ENCODE measurements at places on chromosomes 16 and 17.

DNA sequence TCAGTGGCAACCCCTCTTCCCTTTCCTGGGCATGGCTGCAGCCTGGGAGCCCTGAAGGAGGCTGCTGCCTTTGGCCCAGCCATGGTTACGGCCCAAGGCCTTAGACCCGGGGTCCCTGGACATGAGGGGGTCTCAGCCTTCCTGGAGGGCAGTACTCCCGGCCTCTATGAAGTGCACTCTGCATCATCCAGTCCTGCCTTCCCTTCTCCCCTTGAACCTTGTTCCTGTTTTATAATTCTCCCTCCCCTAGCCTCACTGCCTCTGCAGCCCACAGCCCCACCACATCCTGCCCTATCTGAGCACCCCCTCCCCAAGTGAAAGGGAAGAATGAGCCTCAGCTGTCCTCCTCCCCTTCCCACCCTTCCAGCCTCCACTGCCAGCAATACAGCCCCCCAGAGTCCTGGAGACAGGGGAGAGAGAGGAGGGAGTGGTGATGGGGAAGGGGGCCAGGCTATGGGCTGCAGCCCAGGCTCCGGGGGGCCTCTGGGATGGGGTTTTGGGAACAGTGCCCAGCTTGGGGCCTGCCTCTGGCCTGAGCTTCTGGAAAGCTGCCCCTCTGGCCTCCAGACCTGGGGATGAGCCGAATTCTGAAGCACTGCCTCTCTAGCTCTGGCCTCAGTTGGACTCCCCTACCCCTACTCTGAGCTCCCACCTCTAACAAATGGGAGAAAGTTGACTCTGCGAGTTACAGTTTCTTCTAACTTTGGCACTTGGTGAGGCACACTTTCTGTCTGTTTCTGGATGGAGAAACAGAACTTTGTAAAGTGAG is 7.6 kb downstream of the CCR7 start:
- no peak for DNase-seq

DNA sequence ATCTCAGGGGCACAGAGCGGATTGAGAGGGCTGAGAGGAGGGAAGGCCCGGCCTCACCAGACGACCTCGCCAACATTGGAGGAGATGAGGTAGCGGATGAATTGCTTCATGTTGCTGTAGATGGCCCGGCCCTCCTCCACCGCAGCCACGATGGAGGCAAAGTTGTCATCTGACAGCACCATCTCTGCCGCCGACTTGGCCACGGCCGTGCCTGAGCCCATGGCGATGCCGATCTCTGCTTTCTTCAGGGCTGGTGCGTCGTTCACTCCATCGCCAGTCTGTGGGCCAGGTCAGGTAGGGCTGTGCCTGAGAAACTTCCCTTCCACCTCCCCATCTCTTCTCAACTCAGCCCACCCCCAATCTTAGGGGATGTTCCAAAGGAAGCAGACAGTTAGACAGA is 21.1 kb upstream of the P2RX1 start:
- no peak for DNase-seq

- DNase-seq = peak; percentile 21
These were observed 28.7 kb downstream of the ACSF3 start for GRCh38 chr16:89122322-89122851.

- no peak for DNase-seq
These were observed 220.0 kb downstream of the HAPSTR1 start for GRCh38 chr16:9311303-9311954.

DNA sequence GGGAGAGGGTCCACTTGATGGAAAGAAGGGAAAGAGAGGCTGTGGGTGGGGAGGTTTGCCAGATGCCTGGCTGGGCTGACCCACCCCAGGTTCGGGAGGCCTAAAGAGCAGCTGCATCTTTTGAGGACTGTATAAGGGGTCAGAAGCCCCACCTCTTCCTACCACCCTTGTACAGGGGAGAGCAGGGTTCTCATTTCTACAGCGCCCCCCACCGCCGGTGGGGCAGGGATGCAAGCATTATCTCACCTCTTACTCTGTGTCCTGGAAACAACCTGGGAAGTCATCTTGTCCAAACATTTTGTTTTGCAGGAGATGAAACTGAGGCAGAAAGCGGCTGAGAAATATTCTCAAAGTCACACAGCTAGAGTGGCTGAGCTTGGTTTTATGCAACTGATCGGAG is 22.5 kb upstream of the CCDC182 start:
- DNase-seq = no peak

- no peak for DNase-seq
These were observed 1.4 kb upstream of the GRIN2C start for GRCh38 chr17:74860872-74861661.

DNA sequence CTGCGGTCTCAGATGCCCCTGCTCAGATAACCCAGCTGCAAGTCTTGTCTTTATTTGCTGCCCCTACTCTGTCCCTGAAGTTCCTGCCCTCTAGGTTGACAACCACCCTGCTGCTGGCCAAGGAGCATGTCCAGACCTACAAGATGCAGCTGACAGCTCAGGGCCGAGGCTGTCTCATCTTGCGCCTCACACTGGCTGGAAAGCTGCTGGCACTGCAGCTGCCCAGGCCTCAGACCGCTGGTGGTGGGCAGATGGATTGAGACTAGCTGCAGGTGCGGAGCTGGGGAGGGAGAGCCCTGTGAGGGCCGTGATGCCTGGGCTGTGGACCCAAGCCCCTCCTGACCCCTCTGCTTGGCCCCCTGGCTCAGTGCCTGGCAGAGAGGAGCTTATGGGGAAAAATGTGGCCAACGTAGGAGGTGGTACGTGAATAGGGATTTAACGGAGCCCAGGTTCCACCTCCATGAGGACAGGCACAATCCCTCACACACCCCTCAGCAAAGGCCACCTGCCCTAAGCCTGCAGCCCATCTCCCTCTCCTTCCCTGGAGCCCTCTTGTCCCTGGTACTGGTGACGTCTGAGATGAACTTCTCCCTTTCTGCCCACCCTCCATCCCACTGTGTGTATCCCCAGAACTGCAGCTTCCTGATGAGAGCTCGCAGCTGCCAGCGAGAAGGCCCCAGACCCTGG is 8.3 kb upstream of the GALK1 start:
- no peak for DNase-seq

GRCh38 chr17:4859816-4860625 is 26.9 kb downstream of the MINK1 start:
- no peak for DNase-seq

- no peak for DNase-seq
These were observed 7.7 kb upstream of the TMEM100 start for GRCh38 chr17:55730380-55730779.

DNA sequence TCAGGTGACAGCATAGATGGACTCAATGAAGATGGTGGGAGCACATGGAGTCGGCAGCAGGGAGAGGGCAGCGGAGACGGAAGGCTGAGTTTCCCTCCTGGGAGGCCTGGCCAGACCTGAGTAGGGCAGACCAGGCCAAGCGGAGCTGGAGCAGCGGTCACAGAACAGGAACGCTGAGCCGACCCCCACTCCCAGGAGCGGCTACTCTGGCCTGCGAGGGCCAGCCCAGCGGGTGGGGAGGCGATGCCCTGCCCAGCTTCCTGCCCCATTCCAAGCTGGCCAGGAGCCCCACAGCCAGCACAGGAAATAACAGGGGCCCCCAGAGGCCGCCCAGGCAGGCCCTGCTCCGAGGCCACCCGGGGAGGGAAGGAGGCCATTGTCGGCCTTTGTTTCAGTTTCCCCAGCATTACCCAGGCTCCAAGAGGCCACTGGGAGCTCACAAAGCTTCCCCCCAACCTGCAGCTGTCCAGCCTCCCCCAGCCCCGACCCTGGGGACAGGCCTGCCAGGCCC is 79.8 kb downstream of the ZNF423 start:
- no peak for DNase-seq

DNA sequence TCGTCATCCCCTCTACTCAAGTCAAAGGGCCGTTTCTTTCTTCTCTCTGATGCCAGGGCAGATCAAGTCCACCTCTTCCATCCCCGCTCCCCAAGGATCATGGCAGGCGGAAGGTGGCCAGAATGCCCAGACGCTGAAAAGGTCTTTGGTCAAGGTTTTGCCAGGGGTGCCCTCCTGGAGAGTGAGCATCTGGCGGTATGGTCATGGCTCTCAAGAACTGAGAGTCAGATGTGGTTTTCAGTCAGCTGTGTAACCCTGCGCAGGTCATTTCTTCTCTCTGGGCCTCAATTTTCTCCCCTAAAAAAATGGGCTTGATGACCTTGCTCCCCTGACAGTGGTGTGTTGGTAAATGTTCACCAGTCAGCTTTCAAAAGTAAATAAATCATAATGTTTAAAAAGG is 12.4 kb downstream of the FOXN1 start:
- no peak for DNase-seq

DNA sequence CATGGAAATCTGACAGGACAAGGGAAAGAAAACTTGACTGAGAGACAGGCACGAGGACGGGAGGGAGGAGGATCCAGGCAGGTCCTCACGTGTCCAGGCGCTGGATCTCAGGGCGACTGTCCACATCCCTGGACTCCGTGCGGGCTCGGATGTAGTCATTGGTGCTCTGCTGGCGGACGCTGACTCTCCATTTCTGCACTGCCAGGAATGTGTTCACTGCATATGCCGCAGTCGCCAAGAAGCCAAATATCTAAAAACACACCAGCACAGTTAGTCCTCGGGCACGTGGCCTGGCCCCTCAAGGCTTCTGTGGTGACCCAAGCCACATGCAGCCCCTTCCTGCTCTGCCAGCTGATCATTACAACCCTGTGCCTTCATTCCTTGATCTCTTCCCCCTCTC is 17.5 kb downstream of the CMTM3 start:
- DNase-seq = no peak

All from stimulated activated CD8-positive, alpha-beta memory T cell treated with anti-CD3 and anti-CD28 coated beads, Interleukin-4, amount 100 ng/mL, for 1 hour (primary cell).